ENCODE measurements at places on chromosomes 2 and 18. TPM values are rescaled to one million over a fixed set of nuclear protein-coding genes. Genes with fewer than 3 reads are reported as not detected.

The PAX8 gene
- total RNA-seq: 0.44 TPM

GRCh38 chr18:74529378-74529777 lies 4.9 kb upstream of the CNDP1 start:
- no peak for DNase-seq

DNA sequence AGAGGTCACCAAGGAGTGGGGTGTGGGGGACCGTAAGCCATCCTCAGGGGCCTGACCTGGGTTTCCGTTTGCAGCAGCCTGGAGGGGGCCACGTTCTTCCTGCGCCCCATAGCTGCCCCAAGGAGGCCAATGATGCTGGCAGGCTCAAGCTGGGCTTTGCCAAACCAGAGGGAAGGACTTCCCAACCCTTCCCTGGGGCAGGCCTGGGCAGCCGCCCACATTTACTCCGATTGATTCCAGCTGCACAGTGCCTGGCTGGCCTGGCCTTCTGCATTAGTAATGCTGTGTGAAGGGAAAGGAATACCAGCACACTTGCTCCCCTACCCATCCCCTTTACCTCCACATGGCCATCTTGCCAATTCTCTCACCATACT lies 360.6 kb upstream of the SLC14A2 start:
- DNase-seq: peak; percentile 69

The ANKRD30BL gene
- 0.22 TPM for total RNA-seq

GRCh38 chr18:50928551-50928950 lies 39.3 kb upstream of the ELAC1 start:
- no peak for DNase-seq

The RALB gene
- total RNA-seq: 42.4 TPM

GRCh38 chr2:217937446-217937845 lies 65.3 kb downstream of the TNS1 start:
- DNase-seq: no peak

DNA sequence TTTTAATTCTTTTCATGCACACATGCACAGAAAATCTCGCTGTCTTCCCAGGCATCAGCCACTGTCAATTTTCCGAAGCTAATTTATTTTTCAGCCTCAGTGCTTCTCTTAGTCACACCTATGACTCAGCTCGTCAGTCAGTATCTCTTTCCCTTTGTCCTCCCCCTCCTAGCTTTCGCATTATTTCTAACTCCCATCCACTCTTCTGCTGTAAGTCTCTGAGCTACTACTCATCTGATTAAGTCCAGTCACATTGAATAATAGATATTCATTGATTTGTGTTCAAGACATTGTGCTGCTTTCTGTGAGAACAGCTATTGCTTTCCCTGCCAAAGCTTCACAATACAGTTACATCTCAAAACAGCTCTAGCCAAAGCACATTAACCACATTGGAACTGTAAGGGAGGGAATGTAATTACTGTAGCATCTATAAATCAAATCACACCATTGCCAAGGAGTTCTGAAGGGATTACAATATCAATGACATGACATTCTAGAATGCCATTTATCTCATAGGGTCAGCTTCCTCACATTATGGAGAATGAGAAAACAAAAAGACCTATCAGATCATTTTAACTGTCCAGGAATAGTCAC lies 89.4 kb downstream of the SCN3A start:
- peak; percentile 17 for DNase-seq

The EML6 gene
- total RNA-seq: 18.8 TPM

The C2orf49 gene
- 14.9 TPM for total RNA-seq

The SLC5A7 gene
- total RNA-seq: 0.22 TPM

The ASXL3 gene
- 8.2 TPM for total RNA-seq

The KCNG3 gene
- total RNA-seq: 0.09 TPM

The SERPINB4 gene
- not detected for total RNA-seq

The MC4R gene
- 0.62 TPM for total RNA-seq

DNA sequence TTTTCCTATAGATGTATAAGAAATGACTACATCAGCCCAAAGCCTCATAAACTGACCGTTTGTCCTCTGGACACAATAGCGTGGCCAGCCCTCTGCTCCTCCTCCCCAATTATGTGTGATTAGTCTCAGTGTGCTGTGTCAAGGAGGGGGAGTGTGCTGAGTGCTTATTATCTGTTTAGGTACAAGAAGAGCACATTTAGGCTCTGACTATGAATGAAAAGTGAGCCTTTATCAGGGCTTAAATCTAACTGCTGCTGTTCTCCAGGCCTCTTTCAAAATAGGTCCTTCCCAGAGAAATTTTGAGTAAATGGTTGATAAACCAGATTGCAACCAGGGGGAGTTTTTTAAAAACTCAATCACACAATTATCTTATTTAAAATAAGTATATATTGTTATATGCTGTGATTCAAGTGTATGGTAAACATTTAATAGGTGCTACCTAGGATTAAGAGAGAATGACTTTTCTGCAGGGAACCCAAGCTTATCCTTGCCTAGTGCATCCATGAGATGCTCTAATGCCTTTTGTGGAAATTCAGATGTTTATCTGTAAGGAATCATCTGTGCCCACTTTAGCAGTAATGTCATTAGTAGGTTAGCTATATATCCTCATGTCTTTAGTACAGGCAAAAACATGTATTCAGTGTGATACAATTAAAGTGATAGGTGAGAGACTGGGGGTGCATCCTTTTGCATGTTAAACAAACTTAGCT lies 168.7 kb upstream of the SIX3 start:
- no peak for DNase-seq

- no peak for DNase-seq
Observed at GRCh38 chr2:34069604-34070003, 470.5 kb upstream of the FAM98A start.

GRCh38 chr18:26267357-26267930 lies 41.2 kb downstream of the TAF4B start:
- no peak for DNase-seq

DNA sequence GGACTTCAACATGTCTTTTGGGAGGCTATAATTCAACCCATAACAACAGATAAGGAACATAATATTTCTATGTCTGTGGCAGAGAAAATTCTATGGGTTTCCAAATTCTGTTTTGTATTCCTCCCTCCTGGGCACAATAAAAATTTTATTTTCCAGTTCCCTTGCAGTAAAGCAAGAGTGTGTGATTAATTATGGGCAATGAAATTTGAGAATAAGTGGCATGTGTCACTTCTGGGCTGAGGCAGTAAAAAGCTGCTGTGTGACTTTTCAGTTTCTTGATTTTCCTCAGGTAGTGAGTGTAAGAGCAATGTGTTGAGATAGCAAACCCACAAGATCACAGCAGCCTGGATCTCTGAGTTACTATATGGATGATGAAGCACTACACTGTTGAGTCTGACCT lies 216.4 kb downstream of the MEIS1 start:
- DNase-seq: no peak

DNA sequence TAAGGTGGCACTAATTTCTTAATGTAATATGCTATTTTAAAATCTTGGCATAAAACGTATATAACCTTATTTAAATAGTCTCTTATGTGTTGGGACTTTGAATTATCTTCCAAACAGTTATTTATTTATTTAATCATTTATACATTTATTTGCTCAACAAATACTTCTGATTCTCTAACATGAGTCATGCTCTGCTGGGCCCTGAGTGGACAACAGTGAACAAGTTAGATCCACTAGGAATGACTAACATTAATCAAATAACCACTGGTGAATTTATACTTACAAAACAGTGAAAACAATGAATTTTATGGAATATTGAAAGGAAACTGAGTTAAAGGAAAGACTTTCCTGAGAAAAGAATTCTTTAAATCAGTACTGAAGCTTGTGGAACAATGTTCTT lies 1257.2 kb upstream of the CHAC2 start:
- DNase-seq: no peak

The TNFAIP6 gene
- 15.4 TPM for total RNA-seq

The RESP18 gene
- total RNA-seq: not detected

- no peak for DNase-seq
Observed at GRCh38 chr2:65622951-65623535, 190.6 kb upstream of the SPRED2 start.

- no peak for DNase-seq
Observed at GRCh38 chr2:9774266-9774665, 69.0 kb upstream of the TAF1B start.

GRCh38 chr2:47620770-47621437 lies 162.0 kb upstream of the MSH6 start:
- no peak for DNase-seq

GRCh38 chr2:174873471-174873870 lies 109.2 kb upstream of the CHRNA1 start:
- peak; percentile 37 for DNase-seq

DNA sequence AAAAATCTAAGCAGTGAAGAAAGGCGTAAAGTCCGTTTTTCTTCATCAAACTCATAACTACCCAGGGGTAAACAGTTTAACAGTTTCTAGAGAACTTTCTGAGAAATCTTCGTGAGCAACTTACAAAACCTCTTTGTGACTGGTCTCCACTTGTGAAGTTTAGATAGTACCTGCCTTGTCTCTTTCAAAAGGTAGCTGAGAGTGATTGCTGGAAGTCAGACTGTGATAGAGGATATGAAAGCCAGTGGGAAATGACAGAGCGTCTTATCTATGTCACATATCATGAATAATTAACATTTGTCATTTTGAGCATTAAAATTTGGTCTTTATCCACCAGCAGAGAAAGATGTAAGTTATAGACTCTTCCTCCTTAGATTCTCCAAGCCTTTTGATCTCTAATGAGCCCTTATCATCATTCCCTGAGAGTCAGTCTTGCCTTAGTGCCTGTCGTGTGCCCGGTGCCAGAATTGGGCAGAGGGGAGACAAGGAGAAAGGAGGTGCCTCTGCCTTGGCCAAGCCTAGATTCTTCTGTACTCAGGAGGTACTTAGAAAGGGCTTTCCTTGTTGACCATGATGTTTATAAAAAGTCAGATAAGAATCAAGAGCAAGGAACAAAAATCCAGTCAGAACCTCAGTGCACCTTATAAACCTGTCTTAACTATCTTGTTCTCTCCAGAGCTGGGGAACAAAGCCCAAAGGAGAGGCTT lies 205.1 kb upstream of the EPAS1 start:
- no peak for DNase-seq

DNA sequence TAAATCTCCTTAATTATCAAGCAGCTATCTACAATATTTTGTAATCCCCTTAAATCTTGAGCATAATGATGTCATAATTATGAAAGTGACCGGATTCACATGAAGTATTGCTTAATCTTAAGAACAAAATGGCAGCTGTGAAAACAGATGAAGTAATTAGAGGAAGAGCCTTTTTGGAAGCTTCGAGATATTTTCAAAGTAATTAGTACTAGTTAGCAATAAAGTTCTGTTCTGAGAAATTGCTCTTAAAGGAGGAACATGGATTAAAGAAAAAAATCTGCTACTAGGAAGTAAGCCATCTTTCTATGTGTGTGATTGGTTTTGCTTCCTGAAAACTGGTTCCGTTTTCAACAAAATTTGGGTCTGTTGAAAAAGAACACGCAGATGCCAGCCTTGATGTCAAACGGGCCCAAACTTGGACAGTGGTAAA lies 18.3 kb downstream of the CLUL1 start:
- peak; percentile 34 for DNase-seq

DNA sequence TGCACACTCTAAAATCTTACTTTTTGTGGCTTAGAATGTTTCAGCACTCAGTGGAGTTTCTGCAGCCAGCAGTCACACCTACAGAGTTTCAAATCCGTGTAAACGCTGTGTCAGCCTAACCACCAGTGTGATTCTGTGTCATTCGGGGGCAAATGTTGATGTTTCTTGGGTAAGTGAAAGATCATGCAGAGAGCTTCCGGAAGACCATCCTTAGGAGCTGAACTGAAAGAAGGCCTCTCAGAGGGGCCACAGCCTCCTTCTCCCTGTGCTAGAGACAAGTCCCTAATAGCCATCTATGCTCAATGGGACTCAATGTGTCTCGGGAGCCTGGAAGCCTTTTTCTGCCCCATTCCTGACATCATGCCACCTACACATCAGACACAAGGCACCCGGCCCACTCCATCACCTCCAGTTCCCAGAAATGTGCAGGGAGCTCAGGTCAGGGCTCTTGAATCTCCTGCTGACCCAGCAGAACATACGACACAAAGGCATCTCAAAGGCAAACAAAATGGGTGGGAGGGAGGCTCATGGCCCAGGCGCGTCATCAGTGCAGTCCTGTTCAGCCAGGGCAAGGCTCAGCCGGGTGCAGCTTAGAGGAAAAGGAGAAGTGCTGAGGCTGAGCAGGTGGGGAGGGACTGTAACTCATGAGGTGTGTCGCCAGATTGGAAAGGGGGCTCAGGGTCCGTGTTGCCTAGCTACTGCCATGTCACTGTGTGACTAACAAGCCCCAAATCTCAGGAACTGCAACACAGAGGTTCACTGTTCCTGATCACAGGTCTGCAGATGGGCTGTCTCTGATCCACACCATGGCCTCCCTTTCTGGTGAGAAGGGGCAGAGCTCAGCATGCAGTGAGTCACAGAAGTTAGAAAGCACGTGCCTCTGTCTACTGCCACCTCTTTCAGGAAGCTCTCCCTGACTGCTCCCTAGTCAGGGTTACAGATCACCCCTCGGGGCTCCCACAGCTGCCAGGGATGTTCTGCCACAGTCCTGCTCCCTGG lies 82.0 kb downstream of the SMAD7 start:
- DNase-seq: no peak

The CROCC2 gene
- 0.04 TPM for total RNA-seq

GRCh38 chr18:6434481-6434880 lies 19.8 kb upstream of the L3MBTL4 start:
- DNase-seq: peak; percentile 81

DNA sequence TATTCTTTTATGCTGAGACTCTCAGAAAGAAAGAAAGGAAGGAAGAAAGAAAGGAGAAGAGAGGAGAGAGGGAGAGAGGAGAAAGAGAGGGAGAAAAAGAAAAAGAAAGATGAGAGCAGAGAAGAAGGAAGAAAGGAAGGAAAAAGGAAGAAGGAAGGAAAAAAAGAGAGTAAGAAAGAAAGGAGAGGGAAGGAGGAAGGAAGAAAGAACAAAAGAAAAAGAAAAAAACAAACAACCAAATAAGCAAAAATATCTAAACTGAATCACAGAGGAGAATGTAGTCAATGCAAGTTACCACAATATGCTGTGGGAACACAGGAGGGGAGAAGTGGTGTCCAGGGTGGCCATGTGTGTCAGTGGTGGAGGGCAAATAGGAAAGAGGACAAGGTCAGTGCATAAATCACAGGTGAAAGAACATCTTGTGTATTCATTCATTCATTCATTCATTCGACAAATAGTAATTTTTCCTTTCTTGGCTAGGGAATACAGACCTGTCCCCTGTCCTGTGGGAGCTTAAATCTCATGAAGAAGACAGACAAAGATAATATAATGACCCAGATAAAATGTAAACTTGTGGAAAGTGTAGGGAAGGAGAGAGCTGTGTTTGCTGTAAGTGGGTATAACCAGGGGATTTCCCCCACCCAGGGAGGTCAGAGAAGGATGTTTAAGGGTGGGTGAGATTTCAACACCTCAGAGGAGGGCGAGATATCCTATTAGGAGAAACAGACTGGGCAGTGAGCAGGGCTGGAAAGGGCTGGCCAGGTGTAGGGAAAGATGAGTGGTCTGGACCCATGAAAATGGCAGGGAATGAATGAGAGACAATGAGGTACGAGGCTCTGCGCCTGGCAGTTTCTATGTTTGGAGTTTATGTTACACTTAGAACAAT lies 50.7 kb downstream of the IL1R2 start:
- DNase-seq: no peak

DNA sequence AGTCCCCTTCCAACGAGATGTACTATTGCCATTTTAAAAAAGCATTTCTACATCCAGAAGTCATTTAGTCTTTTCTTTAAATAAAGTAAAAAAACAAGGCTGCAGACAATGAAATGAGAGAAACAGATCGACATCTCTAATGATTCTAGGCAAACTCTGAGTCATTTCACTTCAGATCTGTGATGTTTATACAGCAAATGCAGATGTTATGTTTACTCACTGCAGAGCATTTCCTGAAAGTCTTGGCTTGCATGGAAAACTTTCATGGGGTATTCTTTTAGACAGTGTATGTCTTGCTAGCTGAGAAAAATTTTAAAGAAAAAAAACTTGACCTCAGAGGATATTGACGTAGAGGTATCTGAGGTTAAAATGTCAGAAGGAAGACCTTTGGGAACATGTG lies 797.4 kb downstream of the CNTNAP5 start:
- peak; percentile 25 for DNase-seq
